ENCODE measurements at places on chromosomes 3 and 15.

DNA sequence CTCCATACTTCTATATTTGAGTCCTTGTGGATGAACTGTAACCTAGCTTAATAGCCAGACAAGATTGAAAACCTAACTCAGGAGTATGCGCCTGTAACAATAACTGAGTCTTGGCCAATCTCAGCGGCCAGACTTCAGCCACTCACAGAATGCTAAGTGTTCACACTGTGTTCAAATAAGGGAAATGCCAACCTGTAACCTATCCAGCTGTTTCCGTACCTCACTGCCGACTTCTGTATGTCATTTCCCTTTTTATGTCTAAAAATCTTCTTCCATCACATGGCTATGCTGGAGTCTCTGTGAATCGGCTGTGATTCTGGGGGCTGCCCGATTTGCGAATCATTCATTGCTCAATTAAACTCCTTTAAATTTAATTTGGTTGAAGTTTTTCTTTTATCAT, 169.2 kb downstream of the NFKBIZ start:
- peak; percentile 6 for DNase-seq

DNA sequence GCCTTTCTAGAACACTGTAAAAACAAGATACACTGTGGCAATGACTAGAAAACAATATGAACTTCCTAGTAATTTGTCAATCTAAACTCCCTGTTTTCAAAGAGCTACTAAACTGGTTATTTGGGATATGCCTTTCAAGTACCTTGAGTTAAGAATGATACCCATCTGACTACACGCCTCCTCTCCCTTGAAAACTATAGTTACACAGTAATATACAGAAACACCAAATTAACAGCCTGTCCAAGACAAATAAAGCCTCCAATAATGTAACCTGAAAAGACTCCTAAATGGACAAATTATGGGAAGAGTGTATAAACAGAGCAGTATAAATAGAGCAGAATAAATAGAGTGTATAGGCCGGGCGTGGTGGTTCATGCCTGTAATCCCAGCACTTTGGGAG, 70.1 kb downstream of the SMARCC1 start:
- DNase-seq: no peak

DNA sequence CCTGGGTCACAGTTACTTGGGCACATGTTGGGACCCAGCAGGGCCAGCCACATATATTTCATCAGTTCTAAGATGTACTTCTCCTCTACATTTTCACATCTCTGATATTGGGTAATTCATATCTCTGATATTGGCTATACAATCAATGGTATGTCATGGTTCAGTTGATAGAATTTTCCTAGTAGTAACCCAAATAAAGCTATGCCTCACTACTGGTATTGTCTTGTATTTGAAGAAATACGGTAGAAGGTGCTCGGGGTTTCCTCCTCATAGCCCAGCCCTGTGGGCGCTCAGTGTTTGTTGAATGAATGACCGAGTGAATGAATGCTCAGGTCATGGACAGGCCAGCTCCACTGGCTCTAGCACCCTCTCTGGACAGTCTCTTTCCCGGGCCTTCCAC, 94.1 kb downstream of the RAB11A start:
- no peak for DNase-seq

GRCh38 chr3:111619833-111620232, 24.7 kb upstream of the ZBED2 start:
- DNase-seq: no peak

GRCh38 chr3:15385901-15386653, 41.3 kb downstream of the METTL6 start:
- DNase-seq: no peak

DNA sequence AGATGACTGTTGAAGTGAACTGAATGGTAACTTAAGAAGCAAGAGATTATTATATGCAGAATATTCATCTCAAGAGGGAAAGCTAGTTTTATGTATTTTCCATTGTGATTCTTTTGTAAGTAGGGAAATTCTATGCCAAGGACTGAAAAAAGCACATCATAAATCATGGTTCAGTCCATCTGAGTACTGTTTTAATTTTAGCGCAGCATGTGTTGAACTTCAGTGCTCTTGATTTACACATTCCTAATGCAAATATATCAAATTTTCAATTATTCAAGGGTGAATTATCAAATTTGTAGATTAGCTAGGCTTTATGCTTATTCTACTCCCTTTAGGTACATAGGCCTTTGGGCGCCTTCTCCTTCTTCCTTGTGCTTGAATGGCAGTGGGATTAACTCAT, 50.3 kb upstream of the TCF12 start:
- DNase-seq: no peak

GRCh38 chr3:194407423-194407822, 8.4 kb upstream of the GP5 start:
- no peak for DNase-seq

GRCh38 chr15:46786590-46787285, 930.6 kb upstream of the SEMA6D start:
- no peak for DNase-seq

GRCh38 chr3:148694116-148694515, 3.6 kb upstream of the AGTR1 start:
- DNase-seq: no peak

- no peak for DNase-seq
Measured at GRCh38 chr3:184773283-184774186, 38.4 kb upstream of the VPS8 start.

- DNase-seq: no peak
Measured at GRCh38 chr3:124630960-124631359, 99.3 kb upstream of the UMPS start.

Data from CD4-positive, alpha-beta T cell treated with Interleukin-21 for 1 hour (primary cell).